ENCODE measurements at places on chromosomes 2 and 18. TPM values are rescaled to one million over a fixed set of nuclear protein-coding genes. Genes with fewer than 3 reads are reported as not detected.

LRRFIP1 gene
- total RNA-seq = 83.0 TPM

NYAP2 gene
- not detected for total RNA-seq

SEMA4C gene
- 25.7 TPM for total RNA-seq

SCN7A gene
- not detected for total RNA-seq

AQP12B gene
- not detected for total RNA-seq

CRYGD gene
- total RNA-seq = not detected

NIFK gene
- 59.9 TPM for total RNA-seq

SGPP2 gene
- 0.46 TPM for total RNA-seq

LHCGR gene
- not detected for total RNA-seq

CFAP210 gene
- 0.18 TPM for total RNA-seq

IKZF2 gene
- 0.09 TPM for total RNA-seq

IL37 gene
- total RNA-seq = not detected

CCDC121 gene
- total RNA-seq = 4.6 TPM

ANXA4 gene
- total RNA-seq = 336 TPM

ZC3H8 gene
- total RNA-seq = 14.6 TPM

THSD7B gene
- total RNA-seq = not detected

NDUFAF7 gene
- 16.0 TPM for total RNA-seq

ICA1L gene
- total RNA-seq = 2.5 TPM

CNRIP1 gene
- total RNA-seq = 2.3 TPM

ABCB6 gene
- 32.2 TPM for total RNA-seq

GALNT3 gene
- 0.11 TPM for total RNA-seq

MC5R gene
- not detected for total RNA-seq

ANKRD62 gene
- total RNA-seq = not detected

RABL2A gene
- total RNA-seq = 8.5 TPM

IL36RN gene
- 0.13 TPM for total RNA-seq

IL1F10 gene
- total RNA-seq = not detected

SATB2 gene
- 3.4 TPM for total RNA-seq

C2orf78 gene
- not detected for total RNA-seq

FNDC4 gene
- total RNA-seq = 4.1 TPM

ALLC gene
- total RNA-seq = not detected

SMYD1 gene
- not detected for total RNA-seq

DSC1 gene
- not detected for total RNA-seq

HOXD3 gene
- 0.32 TPM for total RNA-seq

ASXL3 gene
- not detected for total RNA-seq

RUFY4 gene
- total RNA-seq = not detected

GPATCH11 gene
- 13.8 TPM for total RNA-seq

APLF gene
- total RNA-seq = 0.63 TPM

HNRNPLL gene
- 27.5 TPM for total RNA-seq

REG3A gene
- not detected for total RNA-seq

CRYBA2 gene
- not detected for total RNA-seq

ICOS gene
- not detected for total RNA-seq

GPR35 gene
- 1.1 TPM for total RNA-seq
